ENCODE measurements at places on chromosomes 4 and X.

- no peak for DNase-seq
Measured at GRCh38 chr4:147968641-147969040, 236.8 kb downstream of the ARHGAP10 start.

GRCh38 chr4:81452452-81453006 is 19.2 kb downstream of the RASGEF1B start:
- DNase-seq: no peak

DNA sequence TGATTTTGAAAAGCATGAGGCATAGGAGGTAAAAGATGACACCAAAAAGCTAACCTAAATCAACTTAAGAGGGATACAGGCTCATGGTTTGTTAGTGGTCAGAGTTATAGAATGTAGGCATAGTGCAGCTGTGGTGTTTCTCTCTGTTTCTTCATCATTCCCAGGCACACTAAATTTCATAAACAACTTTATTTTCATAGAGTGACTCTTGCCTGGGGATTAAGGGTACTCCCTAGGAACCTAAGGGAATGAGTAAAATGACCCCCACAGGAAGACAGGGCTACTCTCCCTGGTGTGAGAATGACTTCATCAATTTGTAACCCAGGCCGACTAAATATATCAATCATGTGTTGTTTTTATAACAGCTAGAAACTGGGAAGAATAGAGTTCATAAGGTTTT is 11.1 kb downstream of the FABP2 start:
- no peak for DNase-seq

DNA sequence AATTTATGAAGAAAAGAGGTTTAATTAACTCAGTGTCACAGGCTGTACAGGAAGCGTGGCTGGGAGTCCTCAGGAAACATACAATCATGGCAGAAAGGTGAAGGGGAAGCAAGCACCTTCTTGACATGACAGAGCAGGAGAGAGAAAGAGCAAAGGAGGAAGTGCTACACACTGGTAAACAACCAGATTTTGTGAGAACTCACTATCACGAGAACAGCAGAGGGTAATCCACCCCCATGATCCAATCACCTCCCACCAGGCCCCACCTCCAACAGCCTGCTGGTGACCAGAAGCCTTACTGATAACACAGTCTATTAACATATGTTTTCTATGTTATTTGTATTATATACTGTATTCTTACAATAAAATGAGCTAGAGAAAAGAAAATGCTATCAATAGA is 254.8 kb downstream of the PCDH10 start:
- DNase-seq: no peak

- no peak for DNase-seq
Measured at GRCh38 chrX:142804085-142804484, 221.6 kb upstream of the SPANXN4 start.

- no peak for DNase-seq
Measured at GRCh38 chrX:71533851-71534561, 1.1 kb downstream of the OGT start.

DNA sequence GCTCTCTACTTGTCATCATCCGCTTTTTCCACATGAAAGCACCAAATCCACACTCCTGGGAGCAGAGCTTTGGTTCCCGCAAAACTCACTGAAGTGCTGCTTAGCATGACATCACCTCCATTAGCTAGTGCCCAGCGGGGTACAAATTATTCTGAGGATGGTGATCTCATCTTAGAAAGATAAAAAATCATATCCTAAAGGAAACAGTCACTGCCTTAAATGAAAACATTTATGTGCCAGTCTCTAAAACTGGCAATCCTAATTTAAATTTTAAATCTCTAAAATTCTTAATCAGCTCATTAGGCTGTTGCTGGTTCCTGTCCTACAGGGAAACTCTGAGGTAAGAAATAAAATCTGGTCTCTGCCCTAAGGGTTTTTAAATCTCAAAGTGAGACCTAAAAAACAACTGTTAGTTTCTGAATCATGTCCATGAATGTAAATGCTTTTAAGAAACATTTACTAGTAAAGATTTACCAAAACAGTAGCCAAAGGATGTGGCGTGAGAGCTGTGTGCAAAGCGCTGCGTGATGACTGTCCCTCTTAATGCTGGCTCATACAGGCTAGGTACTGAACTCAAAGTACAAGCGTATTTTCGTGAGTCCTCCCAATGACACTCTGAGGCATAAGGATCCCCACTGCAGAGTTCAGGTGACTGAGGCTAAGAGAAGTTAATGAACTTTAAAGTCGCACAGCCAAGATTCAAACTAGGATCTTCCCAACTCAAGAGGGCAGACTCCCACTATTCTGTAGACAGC is 4.5 kb downstream of the CASP3 start:
- DNase-seq: no peak

DNA sequence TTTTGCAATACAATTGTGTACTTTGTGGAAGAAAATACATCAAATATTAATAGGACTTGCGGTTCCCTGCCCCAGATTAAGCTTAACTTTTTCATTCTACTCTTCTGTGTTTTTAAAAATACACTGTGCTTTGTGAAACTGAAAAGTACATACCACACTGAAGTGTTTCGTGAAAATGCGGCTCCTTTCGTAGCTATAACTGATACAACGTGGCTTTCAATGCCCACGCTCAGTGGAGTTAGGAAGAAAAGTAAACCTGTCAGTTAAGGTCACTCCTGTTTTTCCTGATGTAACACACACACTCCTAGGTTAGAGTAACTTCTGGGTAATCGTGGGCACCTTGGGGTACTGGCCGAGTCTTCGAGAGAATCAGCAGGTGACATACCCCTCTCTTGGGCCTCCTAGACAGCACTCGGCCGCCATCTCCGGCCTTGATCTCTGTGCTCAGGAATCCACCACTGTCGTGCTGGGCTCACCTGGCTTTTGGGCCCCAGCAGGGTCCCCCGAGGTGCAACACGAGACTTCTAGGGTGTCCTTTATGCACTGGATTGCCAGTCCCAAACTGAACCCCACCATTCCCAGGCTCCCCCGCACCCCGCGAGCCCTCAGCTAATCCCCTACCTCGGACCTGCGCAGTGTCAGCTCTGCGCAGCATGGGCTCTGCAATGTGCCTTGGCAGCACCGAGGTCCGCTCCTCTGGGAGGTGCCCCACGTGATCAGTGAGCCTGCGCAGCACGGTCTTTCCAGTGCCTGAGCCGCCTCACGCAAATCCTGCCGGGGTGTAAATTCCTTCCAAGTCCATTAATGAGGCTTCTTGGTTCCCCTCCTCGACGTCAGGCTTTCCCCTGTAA is 162.6 kb upstream of the INTU start:
- no peak for DNase-seq

DNA sequence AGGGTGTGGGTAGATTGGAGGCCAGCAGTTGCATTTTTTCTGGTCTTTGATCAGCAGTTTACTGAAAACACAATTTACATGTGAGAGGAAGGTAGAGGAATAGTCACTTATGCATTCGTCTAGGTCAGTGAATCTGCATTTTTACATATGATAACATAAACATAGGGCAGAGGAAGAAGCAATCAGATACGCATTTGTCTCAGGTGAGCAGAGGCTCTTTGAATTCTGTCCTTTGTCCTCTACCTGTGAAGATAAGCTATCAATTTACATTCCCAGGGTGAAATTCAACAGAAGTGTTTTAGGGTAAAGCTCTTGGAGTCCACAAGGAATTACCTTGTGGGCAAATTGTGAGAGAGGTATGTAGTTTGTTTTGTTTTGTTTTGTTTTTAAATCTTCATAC is 306.5 kb downstream of the MAGEB5 start:
- DNase-seq: no peak

- no peak for DNase-seq
Measured at GRCh38 chr4:128802680-128803628, 6.5 kb upstream of the JADE1 start.

DNA sequence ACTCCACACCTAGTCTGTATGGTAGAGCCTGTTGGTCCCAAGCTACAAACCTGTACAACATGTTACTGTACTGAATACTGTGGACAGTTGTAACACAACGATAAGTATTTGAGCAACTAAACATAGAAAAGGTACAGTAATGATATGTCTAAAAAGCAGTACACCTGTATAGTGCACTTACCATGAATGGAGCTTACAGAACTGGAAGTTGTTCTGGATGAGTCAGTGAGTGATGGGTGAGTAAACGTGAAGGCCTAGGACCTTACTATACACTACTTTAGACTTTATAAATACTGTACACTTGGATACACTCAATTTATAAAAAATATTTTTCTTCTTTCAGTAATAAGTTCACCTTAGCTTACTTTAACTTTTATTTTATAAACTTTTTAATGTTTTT is 104.0 kb downstream of the TMA16 start:
- no peak for DNase-seq

DNA sequence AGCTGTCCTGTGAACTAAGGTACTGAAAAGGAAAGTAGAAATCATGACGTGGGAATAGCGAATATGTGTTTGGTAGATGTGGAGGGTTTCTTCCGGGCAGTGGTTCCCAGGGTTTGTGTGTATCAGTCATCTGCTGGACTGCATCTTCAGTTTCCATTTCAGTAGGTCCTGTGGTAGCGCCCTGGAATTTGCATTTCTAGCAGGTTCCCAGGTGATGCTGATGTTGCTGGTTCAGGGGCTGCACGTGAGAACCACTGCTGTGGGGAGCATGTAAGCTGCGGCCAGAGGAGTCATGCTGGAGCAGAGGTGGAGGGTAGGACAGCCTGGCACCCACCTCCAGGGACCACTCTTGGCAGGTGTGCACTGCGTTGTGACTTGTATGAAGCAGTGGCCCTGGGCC is 47.1 kb downstream of the ARHGAP10 start:
- no peak for DNase-seq

DNA sequence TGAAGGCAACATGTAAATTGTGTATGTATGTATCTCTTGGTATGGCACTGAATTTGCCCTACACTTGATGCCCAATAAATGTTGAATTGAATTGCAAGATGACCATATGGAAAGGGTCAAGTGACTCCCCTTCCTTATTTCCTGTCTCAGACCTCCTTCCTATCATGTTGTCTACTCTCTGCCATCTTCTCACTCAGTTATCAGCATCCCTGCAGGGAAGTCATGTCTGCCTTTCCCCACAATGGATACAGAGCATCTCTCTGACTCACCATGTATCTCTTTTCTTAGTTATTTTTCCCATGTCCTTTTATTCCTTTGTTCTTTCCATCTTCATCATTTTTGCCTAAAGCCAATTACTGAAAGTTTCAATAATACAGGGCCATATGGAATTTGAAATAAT is 22.5 kb downstream of the BMX start:
- no peak for DNase-seq

GRCh38 chr4:81796790-81797528 is 325.3 kb upstream of the RASGEF1B start:
- no peak for DNase-seq

DNA sequence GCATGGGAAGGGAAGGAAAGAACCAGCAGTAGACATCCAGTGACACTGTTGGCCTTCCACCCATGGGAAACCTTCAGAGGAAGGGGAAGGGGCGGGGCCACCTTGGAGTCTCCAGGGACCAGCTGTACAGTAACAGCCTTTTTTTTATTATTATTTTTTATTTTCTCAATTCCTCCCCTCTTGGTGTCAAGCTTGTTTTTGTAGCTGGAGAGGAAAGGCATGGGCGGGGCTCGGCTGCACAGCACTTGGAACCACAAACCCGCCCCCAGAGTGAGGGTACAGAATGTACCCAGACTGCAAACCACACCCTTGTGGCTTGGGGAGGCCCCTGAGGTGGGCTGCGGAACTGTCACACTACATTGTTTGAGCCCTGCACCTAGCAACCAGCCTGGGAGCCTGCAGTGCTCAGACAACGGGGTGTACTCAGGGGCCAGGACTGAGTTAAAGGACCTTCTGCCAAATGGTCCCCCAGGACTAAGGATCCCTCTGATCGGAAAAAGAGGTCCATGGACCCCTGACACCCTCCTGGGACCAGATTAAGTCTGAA is 45.7 kb downstream of the PRPS1 start:
- DNase-seq: peak; percentile 84

GRCh38 chr4:69832326-69833030 is 27.5 kb downstream of the SULT1E1 start:
- no peak for DNase-seq

GRCh38 chrX:13906093-13906492 is 89.2 kb upstream of the GPM6B start:
- DNase-seq: no peak

- no peak for DNase-seq
Measured at GRCh38 chr4:124253080-124253479, 459.5 kb downstream of the ANKRD50 start.

DNA sequence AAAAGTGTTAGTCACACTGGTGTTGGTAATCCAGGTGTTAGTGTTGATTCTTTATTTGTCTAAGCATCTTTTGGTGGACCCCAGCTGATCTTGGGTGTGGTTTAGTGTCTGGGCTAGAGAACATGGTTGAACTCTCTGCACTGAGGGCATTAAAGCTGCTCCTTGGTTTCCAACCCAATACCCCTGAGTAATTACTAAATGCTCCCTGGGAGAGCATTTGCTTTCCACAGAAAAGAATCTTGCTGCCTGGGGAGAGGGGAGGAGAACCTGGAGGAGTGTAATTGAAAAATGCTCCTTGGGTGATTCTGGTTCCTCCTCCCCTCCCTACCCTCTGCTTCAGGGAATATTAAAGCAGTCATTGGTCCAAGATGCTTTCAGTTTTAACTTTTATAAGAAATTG is 3.1 kb downstream of the GUCY1B1 start:
- no peak for DNase-seq

- no peak for DNase-seq
Measured at GRCh38 chr4:24266951-24267722, 317.2 kb downstream of the DHX15 start.

DNA sequence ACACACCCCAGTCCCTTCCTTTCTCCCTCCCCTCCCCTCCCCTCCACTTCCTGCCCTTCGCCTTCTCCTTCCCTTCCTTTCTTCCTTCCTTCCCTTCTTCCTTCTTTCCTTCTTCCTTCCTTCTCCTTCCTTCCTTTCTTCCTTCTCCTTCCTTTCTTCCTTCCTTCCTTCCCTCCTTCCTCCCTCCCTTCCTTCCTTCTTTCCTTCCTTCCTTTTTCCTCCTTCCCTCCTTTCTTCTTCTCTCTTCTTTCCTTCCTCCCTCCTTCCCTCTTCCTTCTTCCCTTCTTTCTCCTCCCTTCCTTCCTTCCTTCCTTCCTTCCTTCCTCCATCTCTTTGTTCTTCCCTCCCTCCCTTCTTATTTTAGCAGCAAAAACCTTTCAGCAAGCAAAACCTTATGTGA is 162.1 kb downstream of the EFNB1 start:
- no peak for DNase-seq

DNA sequence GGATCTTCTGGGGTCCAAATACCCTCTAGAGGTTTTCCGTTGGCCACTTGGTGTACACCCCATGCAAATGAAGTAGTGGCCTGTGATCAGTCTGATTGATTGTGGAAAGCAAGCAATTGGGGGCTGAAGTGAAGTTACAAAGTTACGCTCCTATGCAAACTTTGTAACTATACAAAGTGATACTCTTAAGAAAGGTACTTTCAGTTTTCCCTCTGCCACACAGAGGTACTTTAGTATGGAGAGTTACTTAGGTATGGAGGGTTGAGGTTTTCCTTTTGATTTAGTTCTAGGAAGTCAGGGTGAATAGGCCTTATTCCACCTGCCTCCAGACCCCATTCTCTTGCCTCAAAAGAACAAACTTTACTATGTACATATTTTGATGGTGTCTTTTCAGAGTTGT is 28.7 kb downstream of the STAG2 start:
- DNase-seq: no peak
